Kidney (tissue), 22 donors: ENCODE measurements at places on chromosomes 5 and 9. TPM values are rescaled to one million over a fixed set of nuclear protein-coding genes. Genes with fewer than 3 reads are reported as not detected.

DNA sequence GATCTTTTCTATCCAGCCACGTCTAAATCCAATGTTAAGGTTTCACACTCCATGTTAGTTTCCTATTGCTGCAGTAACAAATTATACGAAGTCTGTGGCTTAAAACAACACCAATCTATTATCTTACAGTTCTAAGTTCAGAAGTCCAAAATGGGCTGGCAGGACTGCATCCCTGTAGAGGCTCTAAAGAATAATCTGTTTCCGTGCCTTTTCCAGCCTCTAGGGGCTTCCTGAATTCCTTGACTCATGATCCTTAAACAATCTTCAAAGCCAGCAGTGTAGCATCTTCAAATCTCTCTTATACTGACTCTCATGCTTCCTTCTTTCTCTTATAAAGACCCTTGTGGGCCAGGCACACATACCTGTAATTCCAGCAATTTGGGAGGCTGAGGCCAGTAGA lies 6.8 kb downstream of the PLGRKT start:
- no peak overlapping the region for H3K4me3 ChIP-seq
- H3K27ac ChIP-seq, result no peak overlapping the region
- H3K27me3 ChIP-seq, result no peaks in the 10 kb centered on the region
- no peak for DNase-seq

The STPG3 gene
- not detected for polyA plus RNA-seq

The ZNF454 gene
- polyA plus RNA-seq, result 0.77 TPM

The ADAMTS12 gene
- 0.75 TPM for polyA plus RNA-seq
